ENCODE measurements at places on chromosomes 3 and 15.

GRCh38 chr3:33083958-33084357 lies 13.0 kb downstream of the GLB1 start:
- DNase-seq = no peak

DNA sequence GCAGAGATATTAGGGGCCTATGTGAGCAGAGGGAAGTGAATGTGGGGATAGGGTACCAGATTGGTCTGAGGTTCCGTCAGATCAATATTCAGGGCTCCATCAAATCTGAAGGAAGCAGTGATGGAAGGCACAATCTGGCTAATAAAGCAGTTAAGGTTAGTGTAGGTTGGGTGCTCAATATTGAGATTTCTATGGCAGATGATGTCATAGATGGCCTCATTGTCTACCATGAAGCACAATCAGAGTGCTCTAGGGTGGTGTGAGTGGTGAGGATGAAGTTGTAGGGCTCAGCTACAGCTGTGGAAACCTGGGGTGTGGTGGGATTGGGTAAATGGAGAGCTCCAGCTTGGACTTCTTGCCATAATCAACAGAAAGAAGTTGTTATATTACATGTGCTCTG lies 58.2 kb downstream of the NR2F2 start:
- DNase-seq = no peak

DNA sequence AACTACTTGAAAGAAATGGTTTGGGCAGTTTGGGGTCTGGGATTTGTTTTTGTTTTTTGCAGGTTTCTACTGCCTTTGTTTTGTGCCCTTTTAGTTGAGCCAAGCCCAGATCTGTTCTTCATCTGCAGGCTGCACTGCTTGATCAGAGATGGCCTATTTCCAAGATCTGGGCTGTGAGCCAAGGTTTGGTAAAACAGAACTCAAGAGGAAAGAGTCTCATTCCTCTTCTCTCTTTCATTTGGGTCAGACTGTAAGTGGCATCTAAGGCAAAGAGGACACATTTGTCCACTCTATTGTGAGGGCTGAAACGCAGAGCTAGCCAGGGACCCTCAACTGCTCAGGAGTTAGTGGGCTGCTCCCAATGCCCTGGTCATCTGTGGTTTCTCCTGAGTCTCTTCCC lies 104.4 kb upstream of the UBE3A start:
- peak; percentile 45 for DNase-seq

GRCh38 chr3:15099364-15100098 lies 583 bp upstream of the RBSN start:
- peak; percentile 52 for DNase-seq

GRCh38 chr3:139421040-139421439 lies 31.6 kb upstream of the COPB2 start:
- DNase-seq = no peak

DNA sequence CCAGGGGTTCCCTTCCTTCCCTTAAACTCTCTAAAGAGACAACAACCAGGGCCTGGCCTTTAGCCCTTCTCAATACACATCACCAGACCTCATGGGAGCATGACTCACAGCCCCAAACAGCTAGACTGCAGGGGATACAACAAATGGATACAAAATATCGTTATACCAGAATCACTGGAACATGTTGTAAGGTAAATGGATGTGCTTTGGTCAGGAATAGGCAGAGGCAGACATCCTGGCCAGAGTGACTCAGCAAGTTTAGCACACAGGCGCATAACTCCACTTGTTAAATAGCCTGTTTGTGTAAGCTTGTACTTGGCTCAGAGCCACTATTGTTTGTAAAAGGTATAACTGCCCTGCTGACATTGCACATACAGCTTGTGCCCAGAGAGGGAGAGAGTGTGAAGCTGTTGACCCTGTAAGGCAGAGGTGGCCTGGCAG lies 18.3 kb downstream of the TMED3 start:
- DNase-seq = no peak

- peak; percentile 68 for DNase-seq
Measured at GRCh38 chr3:127455541-127456450, 134.7 kb downstream of the TPRA1 start.

DNA sequence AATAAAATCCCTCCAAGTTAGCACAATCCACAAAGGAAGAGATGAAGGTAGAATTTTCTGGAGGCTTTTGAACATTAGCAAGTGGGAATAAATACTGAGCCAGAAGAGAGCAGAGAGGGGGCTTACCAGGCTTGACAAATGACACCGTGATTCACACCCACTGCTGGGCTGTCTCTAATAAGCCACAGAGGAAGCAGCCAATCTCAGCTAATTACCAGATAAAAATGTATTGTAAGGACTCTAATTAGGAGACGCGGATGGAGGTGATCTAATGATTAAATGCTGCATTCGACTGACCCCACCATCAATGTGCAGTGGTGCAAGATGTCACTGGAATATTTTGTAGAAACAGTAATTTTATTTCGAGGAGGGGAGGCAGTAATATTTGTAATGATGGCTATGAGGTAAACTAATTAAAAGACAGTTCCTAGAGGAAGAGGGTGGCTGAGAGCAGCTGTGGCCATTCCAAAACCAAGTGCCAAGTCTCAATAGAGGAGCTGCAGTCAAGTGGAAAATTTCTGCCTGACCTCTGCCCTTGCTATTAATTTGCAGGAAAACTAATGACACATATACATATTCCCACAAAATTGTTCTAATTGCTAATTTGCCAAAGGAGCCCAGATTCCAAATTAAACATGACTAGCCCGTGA lies 602.2 kb downstream of the FOXP1 start:
- no peak for DNase-seq

GRCh38 chr3:179416681-179417080 lies 34.6 kb downstream of the GNB4 start:
- DNase-seq = no peak

DNA sequence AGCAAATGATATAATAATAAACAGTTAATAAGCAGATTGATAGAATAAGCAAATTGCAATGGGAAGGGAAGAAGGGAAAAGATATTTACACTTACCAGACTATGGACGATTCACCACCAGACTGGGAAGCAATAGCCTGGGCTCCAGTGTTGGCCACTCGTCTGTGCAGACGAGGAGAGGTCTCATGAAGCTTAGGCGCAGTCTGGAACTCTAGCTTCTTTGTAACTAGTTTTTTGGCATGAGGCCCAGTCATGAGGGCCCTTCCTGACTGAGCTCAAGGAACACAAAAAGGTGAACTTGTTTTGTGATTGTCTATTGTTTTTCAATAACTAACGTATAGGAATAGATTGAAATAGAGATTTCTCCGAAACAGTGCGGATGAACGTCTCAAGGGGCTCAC lies 63.3 kb upstream of the GATM start:
- no peak for DNase-seq

GRCh38 chr15:68386587-68387288 lies 45.2 kb downstream of the ITGA11 start:
- no peak for DNase-seq

- no peak for DNase-seq
Measured at GRCh38 chr3:173653781-173654180, 256.2 kb downstream of the NLGN1 start.

Data from head of caudate nucleus (tissue), 42 donors.